ENCODE measurements at places on chromosomes 1 and 21. TPM values are rescaled to one million over a fixed set of nuclear protein-coding genes. Genes with fewer than 3 reads are reported as not detected.
A peak's percentile ranks its signal among the peaks of the same experiment; 100 is the strongest.

The ST7L gene
- 12.5 TPM for total RNA-seq

The GNG12 gene
- 68.0 TPM for total RNA-seq

The TYW3 gene
- 25.3 TPM for total RNA-seq

The XKR8 gene
- total RNA-seq: 5.3 TPM

The ACOT11 gene
- 9.9 TPM for total RNA-seq

The OR2L13 gene
- 0.25 TPM for total RNA-seq

The TMEM59 gene
- 261 TPM for total RNA-seq

The C1QC gene
- 108 TPM for total RNA-seq

The CSDE1 gene
- total RNA-seq: 605 TPM

- H3K36me3 ChIP-seq: no peaks in the 10 kb centered on the region
- no peak for DNase-seq
- H3K27ac ChIP-seq: no peak overlapping the region
- no peaks in the 10 kb centered on the region for H3K27me3 ChIP-seq
- no peak overlapping the region for H3K4me3 ChIP-seq
Measured at GRCh38 chr1:209318181-209319056, 265.1 kb upstream of the CAMK1G start.

- no peaks in the 10 kb centered on the region for H3K36me3 ChIP-seq
- no peaks in the 10 kb centered on the region for H3K27me3 ChIP-seq
- no peak overlapping the region for H3K4me3 ChIP-seq
- H3K27ac ChIP-seq: no peak overlapping the region
Measured at GRCh38 chr1:60510162-60510561, 436.6 kb upstream of the C1orf87 start.

- no peak overlapping the region for H3K4me3 ChIP-seq
- no peaks in the 10 kb centered on the region for H3K27me3 ChIP-seq
- no peak for DNase-seq
- H3K27ac ChIP-seq: no peak overlapping the region
Measured at GRCh38 chr21:42405064-42406013, 1.6 kb downstream of the UBASH3A start.

DNA sequence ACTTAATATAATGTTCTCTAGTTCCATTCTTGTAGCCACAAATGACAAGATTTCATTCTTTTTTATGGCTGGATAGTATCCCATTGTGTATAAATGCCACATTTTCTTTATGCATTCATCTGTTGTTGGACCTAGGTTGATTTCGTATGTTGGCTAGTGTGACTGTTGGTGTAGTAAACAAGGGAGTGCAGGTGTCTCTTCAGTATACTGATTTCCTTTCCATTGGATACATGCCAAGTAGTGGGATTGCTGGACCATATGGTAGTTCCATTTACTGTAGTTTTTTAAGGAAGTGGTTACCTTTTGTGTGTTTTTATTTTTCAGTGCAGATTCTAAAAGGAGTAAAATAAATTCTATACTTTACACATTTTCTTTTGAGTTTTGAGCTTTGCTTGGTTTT, 5.7 kb downstream of the PARK7 start:
- H3K27ac ChIP-seq: no peak overlapping the region
- H3K36me3 ChIP-seq: no peaks in the 10 kb centered on the region
- H3K4me1 ChIP-seq: peaks cover 3% of the 10 kb centered on the region

GRCh38 chr1:42873670-42874069, 27.3 kb downstream of the ZNF691 start:
- no peak for DNase-seq
- H3K36me3 ChIP-seq: no peaks in the 10 kb centered on the region
- H3K4me1 ChIP-seq: no peaks in the 10 kb centered on the region
- H3K4me3 ChIP-seq: no peak overlapping the region

DNA sequence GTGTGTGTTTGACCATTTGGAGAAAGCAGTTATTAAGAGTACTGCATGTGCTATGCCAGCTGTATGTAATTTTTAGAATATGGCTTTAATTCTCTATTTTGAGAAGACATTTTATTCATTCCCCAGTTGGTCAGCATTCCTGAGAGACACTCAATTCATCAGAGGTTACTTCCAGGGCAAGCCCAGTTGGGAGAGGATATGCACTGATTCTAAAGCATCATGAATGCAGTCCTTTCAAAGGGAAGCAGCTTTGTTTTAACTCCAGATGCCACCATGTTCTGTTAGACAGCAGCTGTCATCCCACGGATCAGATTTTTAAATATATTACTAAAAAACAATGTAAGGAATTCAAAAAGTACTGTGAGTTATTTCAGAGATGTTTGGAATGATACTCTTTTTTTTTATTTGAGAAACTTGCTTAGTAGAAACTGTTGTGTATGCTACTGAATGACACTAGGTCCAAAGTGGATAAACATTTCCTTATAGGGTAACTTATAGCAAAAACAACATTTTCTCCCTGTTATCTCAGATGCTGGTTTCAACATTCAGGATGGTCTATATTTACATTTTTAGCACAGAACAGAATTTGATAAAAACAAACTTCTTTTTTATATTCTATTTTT, 149.5 kb upstream of the B3GALT2 start:
- no peak overlapping the region for H3K27ac ChIP-seq
- no peak overlapping the region for H3K4me3 ChIP-seq
- H3K4me1 ChIP-seq: no peaks in the 10 kb centered on the region
- no peaks in the 10 kb centered on the region for H3K36me3 ChIP-seq
- no peaks in the 10 kb centered on the region for H3K27me3 ChIP-seq

- no peak overlapping the region for H3K4me3 ChIP-seq
- DNase-seq: peak; percentile 73
- H3K27ac ChIP-seq: no peak overlapping the region
Measured at GRCh38 chr1:229229721-229230139, 41.2 kb upstream of the RAB4A start.

DNA sequence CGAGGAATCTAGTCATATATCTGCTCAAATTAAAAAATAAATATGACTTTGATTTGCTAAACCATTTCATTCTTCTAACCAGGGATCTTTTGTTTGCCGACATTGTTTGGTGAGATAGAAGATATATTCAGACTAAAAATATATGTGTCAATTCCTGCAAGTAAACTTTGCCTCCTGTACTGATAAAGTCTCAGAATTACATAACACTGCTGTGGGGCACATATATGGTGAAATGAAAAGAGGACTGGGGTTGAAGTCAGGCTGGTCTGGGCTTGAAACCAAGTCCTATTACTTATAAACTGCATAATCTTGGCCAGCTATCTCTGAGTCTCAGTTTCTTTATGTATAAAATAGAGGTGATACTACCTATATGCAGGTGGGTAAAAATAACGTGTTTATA, 9.8 kb downstream of the SCMH1 start:
- H3K27ac ChIP-seq: no peak overlapping the region
- DNase-seq: no peak
- no peak overlapping the region for H3K4me3 ChIP-seq
- no peaks in the 10 kb centered on the region for H3K36me3 ChIP-seq
- H3K27me3 ChIP-seq: no peaks in the 10 kb centered on the region
- no peaks in the 10 kb centered on the region for H3K4me1 ChIP-seq

- H3K4me1 ChIP-seq: no peaks in the 10 kb centered on the region
- no peak overlapping the region for H3K27ac ChIP-seq
- DNase-seq: no peak
- no peaks in the 10 kb centered on the region for H3K36me3 ChIP-seq
Measured at GRCh38 chr1:47693115-47693514, 255.3 kb downstream of the FOXD2 start.

GRCh38 chr1:28591708-28592320, at the start of gene RAB42:
Gene RAB42, plus strand, starts transcription at chr1:28592265. Its CDS starts 247 bp downstream, at chr1:28592512.
- H3K4me1 ChIP-seq: peaks cover 2% of the 10 kb centered on the region
- H3K4me3 ChIP-seq: peak within 1 kb of the TSS; percentile 38
- no peaks in the 10 kb centered on the region for H3K36me3 ChIP-seq
- no peak within 1 kb of the TSS for H3K27ac ChIP-seq
- DNase-seq: peak; percentile 56
- H3K27me3 ChIP-seq: no peaks in the 10 kb centered on the region

DNA sequence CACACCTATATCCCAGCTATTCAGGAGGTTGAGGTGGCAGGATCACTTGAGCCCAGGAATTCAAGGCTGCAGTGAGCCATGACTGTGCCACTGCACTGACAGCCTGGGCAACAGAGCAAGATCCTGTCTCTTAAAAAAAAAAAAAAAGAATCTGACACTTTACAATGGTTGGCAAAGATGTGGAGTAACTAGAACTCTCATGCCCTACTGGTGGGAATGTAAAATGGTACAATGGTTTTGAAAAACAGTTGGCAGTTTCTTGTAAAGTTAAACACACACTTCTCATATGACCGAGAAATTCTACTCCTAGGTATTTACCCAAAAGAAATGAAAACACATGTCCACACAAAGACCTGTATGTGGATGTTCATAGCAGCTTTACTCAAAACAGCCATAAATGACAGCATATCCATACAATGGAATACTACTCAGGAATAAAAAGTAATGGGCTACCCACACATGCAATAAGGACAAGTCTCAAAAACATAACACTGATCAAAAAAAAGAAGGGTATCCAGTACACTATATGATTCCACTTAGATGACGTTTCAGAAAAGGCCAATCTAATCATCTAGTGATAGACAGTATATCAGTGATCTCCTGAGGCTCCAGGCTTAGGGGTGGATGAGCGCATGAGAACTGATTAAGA, 58.1 kb downstream of the HLCS start:
- H3K4me3 ChIP-seq: no peak overlapping the region
- peaks cover 1% of the 10 kb centered on the region for H3K4me1 ChIP-seq
- DNase-seq: no peak
- no peaks in the 10 kb centered on the region for H3K36me3 ChIP-seq
- H3K27me3 ChIP-seq: no peaks in the 10 kb centered on the region
- no peak overlapping the region for H3K27ac ChIP-seq

DNA sequence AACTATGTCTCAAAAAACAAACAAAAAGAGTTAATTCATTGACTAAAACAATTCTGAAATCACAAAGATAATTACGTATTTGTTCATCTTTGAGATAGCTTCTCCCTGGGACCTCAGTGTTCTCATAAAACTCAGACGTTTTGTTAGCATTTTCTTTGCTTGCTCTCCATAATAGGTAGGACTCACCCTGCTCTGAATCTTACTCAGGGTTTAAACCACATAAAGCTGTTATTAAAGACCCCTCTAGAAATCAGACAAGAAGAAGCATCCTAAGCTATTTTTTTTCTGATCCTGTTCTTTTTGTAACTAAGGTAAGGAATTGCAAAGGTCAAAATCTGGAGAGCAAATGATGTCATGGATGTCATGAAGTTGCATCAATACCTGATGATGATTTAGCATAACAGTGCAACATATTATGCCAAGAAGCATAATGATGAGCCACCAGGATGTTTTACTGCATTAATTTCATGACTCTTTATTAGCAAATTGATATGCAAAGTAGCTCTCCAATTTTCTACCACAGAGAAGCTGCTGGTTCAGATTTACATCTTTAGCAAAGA, 2.4 kb downstream of the FBXO42 start:
- DNase-seq: no peak
- no peak overlapping the region for H3K4me3 ChIP-seq
- H3K4me1 ChIP-seq: peaks cover 4% of the 10 kb centered on the region
- no peaks in the 10 kb centered on the region for H3K36me3 ChIP-seq
- H3K27ac ChIP-seq: no peak overlapping the region

DNA sequence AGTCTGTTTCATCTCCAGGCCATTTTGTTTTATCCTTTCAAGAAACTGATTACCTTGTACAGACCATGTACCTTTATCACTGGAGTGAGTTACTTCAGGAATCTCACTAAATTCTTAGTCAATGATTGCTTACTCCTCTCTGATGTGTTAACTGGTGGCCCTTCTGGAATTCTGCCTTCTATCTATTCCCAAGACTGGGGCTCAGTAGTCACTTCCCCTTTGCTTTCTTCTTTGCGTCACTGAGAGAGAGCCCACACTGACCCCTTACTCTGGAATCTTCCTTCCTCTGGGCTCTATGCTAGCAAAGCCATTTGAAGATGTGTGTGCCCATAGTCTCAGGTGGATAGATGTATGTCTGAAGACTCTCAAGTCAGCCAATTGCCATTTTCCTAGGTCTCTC, 34.6 kb downstream of the XCL2 start:
- no peak overlapping the region for H3K27ac ChIP-seq
- H3K4me3 ChIP-seq: no peak overlapping the region
- peaks cover 3% of the 10 kb centered on the region for H3K4me1 ChIP-seq
- H3K36me3 ChIP-seq: no peaks in the 10 kb centered on the region
- no peaks in the 10 kb centered on the region for H3K27me3 ChIP-seq
- no peak for DNase-seq

GRCh38 chr1:103492003-103492625, 33.4 kb upstream of the RNPC3 start:
- no peaks in the 10 kb centered on the region for H3K36me3 ChIP-seq
- H3K4me1 ChIP-seq: no peaks in the 10 kb centered on the region
- H3K27ac ChIP-seq: no peak overlapping the region
- DNase-seq: no peak
- H3K27me3 ChIP-seq: no peaks in the 10 kb centered on the region

GRCh38 chr1:85048296-85049064, at the start of gene MCOLN3:
Gene MCOLN3, minus strand, starts transcription at chr1:85048500. Its CDS starts 3,140 bp downstream, at chr1:85045360.
- H3K27me3 ChIP-seq: no peaks in the 10 kb centered on the region
- peak; percentile 58 for DNase-seq
- no peak within 1 kb of the TSS for H3K27ac ChIP-seq
- peaks cover 4% of the 10 kb centered on the region for H3K4me1 ChIP-seq

GRCh38 chr1:246613096-246613758, 47.0 kb downstream of the CNST start:
- peaks cover 6% of the 10 kb centered on the region for H3K4me1 ChIP-seq
- H3K4me3 ChIP-seq: no peak overlapping the region
- H3K36me3 ChIP-seq: no peaks in the 10 kb centered on the region
- no peak overlapping the region for H3K27ac ChIP-seq

DNA sequence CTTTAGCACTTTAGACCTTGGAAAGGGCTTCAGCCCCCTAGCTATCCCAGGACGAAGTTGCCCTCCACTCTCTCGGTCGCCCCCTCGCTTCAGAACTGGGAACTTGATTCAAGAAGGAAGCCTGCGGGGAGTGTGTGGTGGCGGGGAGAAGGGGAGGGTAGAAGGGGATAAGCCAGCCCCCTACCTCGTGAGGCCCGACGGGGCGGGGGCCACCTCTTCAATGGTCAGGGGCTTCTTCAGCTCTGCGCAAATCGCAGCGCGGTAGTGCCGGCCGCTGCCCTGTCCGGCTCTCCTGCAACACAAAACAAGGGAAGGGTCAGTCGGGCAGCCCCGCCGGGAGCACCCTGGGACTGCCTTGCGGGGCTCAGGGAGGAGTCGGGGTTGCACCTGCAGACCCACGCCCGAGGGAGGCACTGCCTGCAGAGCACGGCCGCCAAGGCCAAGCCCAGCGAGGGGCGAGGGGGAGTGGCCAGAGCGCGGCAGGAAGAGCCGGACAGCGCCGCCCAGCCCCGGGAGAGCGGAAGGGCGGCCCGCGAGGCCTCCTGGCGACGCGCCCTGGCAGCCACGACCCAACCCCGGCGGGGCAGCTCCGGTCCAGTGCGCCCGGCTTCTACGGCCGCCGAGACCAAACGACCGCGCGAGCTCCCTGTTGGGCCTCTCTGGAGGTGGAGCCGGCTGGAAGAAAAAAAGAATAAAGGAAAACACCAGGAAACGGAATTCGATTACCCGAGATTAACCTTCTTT, 56.2 kb upstream of the RASAL2 start:
- peak overlapping the region; percentile 80 for H3K4me3 ChIP-seq
- H3K27me3 ChIP-seq: no peaks in the 10 kb centered on the region

GRCh38 chr1:37042506-37042905, 8.2 kb upstream of the GRIK3 start:
- no peak for DNase-seq
- H3K27ac ChIP-seq: no peak overlapping the region
- no peaks in the 10 kb centered on the region for H3K36me3 ChIP-seq
- H3K4me3 ChIP-seq: no peak overlapping the region
- no peaks in the 10 kb centered on the region for H3K27me3 ChIP-seq
